ENCODE measurements at places on chromosomes 4 and X.

GRCh38 chrX:10011261-10011931, 44.2 kb downstream of the CLDN34 start:
- DNase-seq, result no peak

DNA sequence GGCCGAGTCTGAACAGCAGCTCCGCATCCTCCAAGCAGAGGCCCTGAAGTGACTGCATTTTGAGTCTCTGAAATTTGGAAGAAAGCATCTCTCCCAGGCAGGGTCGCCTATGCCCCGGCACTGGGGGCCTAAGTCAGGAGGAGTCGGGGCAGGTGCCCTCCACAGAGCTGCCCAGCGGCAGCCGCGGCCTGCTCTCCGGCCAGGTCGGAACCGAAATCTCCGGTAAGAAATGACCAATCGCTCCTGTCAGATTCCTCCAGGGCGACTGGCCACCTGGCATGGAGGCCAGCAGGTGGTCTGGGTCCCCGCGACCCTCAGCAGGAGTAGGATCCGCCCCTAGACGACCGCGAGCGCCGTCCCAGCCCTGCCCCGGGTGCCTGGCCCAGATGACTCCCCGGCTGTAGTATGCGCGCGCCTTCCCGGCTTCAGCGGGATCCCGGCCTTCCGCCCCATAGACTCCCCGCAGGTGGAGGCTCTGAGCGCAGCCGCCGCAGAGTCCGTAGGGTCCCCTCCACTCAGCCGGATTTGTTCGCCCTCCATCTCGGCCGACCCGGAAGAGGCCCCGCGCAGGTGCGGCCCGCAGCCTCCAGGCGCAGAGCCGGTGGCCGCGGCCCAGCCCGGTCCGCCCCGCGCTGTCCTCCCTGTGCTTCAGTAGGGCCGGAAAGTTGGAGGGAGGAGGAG, 1.5 kb downstream of the NKX1-1 start:
- no peak for DNase-seq

GRCh38 chr4:176638992-176639391, 153.7 kb downstream of the VEGFC start:
- no peak for DNase-seq

GRCh38 chrX:10496345-10496965, 123.9 kb downstream of the MID1 start:
- no peak for DNase-seq

DNA sequence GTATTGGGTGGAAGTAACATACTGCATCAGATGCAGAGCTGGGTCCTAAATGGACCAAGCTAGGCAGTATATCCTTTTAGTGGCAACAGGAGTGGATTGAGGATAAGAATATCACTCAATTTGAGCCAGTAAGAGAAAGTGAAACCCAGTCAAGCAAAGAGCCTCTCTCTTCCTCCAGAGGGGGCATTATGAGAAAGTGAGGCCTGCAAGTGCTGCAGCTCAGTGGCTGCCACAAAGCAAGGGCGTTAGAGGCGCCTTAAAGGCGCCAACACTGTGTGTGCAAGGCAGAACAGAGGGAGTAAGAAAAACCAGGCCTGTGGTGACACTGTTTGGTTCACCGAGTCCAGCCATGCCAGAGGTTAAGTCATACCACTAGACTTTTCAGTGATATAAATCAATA, 17.5 kb downstream of the STX18 start:
- no peak for DNase-seq

DNA sequence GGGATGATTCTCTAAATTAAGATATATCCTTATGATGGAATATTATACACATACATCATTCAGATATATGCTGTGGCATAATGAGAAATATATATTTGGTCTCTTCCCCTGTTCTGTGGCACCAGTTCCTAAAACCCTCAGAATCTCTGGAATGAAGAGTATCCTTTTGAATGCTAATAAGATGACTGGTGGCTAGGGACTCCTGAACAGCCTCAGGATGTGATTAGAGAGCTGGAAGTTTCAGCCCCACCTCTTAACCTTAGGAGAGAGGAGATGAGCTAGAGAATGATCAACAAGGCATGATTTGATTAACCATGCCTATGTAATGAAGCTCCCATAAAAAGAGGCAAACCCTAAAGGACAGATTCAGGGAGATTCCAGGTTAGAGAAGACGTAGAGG, 632.0 kb downstream of the IQCM start:
- DNase-seq, result no peak

- no peak for DNase-seq
Measured at GRCh38 chr4:187065396-187065795, 341.7 kb upstream of the FAT1 start.

- DNase-seq, result no peak
Measured at GRCh38 chr4:172826346-172826745, 342.3 kb upstream of the GALNT7 start.

GRCh38 chrX:54280466-54280865, 77.4 kb downstream of the WNK3 start:
- no peak for DNase-seq

DNA sequence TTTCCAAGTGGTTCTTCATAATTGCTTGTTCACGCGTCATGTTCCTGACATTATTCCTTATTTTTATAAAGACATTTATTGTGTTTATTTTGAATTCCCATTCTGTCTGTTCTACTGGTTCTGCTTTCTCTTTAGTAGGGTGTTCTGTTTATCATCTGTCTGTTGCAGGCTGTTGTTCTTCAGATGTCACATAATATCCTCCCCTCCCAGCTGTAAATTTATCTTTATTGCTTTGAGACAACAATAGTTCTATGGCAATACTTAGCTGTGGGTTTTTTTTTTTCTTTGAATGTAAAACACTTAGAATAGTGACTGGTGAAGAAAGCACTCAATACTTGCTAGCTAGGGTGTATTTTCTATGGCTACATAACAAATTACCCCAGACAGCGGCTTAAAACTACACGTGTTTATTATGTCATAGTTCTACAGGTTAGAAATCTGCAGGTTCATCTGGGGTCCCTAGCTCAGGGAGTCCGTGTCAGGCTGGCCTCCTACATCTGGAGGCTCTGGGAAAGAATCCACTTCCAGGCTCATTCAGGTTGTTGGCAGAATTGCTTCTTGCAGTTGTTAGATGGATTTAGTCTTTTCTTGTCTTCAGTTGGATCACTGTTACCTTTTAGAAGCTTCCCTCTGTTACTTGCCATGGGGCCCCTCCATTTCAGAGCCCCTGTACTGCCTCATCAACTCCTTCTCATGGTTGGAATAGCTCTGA, 63.4 kb upstream of the ENPEP start:
- DNase-seq, result no peak

DNA sequence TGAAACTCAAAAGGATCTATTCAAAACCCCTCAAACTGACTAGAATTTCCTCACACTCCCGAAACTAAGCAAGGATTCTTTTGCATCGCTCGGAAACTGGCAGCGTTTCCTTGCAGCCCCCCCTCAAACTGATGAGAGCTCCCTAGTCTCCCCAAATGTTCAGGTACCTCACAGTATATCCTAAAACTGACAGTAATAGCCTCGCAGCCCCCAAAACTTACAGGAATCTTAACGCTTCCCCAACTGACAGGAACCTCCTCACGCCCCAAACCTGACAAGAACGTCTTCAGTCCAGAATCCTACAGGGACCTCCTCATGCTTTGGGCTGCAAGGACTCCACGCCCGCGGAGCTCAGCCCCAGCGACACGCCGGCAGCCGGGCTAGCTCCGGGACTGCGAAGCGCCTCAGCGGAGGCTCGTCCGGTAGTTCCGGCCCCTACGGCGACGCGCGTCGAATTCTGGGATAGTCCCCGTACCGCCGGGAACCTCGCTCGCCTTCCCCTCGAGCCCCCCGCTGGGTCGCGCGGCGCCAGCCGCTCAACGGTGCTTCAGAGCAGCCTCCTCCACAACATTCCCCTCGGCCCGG, 640 bp downstream of the PHF8 start:
- DNase-seq, result no peak

DNA sequence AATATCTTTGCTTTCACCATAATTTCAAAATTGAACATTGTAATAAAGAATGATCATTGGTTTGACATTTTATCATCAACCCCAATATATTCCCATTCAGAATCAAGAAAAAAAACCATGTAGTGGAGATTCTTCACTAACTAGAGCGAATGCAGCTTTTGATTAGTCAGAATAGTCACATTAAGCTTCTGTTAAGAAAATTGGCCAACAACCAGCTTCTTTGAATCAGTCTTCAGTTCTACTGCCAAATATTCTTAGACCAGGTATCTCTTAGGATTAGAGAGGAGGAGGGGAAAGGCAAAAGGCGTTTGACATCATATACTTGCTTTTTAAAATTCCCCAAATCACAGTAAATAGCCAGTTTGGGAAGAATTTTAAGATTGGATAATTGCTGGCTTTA, 22.2 kb upstream of the TBC1D8B start:
- no peak for DNase-seq

DNA sequence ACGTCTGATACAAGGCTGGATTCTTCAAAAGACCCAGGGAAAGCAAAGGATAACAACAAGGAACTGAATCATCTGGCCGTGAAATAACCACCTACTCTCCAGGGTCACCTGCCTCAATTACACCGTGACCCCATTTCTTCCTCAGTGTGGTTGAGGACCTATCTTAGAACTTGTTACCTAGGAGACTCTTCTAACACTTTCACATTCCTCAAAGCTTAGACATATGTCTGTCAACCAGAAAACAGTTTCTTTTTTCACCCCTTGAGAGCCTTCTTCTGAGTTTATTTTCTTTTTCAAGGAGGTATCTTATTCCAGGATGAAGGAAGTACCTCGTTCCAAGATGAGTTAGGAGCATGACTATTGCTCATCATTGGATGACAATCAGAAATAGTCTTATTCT, 337.8 kb downstream of the ARHGAP24 start:
- DNase-seq, result no peak

DNA sequence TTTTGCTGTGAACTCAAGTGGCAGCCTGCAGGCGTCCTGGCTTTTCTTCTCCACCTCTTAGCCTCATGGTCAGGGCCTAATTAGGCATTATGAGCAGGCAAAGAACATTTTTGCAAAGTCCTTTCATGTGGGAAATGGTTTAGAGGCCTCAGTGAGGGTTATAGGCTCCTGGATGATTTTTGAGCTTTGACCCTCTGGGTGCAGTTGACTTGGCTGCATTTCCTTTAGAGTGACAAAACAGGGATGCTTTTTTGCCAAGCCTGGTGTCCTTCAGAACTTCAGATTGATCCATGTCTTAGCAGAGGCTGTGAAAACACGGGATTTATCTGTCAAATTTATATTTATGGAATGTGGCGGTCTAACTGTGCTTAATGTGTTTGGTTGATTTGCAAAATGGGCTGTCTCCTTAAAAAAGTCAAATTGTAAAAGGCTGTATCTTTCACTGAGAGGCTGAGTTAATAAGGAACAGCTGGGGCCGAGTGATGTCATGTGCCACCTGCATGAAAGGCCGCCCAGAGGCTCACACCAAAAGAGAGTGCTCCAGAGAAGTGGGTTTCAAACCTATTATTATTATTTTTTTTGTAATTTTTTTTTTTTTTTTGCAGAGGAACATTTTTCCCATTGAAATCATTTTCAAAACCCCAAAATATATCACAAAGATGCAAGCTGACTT, 192.2 kb upstream of the ARX start:
- DNase-seq, result no peak

DNA sequence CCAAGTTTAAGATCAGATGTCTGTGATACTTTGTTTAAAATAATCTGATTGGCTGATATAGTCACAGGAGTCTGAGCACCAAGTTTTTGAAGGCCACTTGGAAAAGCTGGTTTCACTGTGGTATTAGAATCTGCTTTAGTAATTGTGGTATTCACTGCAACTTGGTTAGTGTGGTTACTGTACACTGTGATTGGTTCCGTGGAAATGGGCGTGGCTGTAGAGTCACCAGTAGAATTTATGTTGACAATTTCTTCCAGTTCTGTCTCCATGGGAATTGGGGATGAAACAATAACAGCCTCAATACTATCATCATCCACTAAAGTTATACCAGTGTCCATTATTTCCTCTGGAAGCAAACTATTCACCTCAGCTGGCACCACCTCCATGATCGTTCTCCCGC, 26.2 kb downstream of the LIN54 start:
- no peak for DNase-seq

DNA sequence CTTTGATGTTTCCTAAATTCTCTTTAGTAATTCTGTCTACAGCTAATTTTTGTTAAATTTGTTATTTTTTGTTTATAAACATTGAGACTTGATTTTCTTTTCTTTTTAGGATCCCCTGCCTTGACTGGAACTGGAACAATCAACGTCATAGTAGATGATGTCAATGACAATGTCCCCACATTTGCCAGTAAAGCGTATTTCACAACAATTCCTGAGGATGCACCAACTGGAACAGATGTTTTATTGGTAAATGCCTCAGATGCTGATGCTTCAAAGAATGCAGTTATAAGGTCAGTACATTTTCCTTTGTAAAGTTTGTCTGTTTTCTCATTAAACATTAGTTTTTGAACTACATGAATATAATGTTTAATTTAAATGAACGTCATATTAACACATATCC, 119.4 kb downstream of the FAT4 start:
- DNase-seq, result no peak

- no peak for DNase-seq
Measured at GRCh38 chr4:39541987-39542610, 14.9 kb upstream of the UGDH start.

- DNase-seq, result no peak
Measured at GRCh38 chr4:152646221-152646620, 33.6 kb downstream of the TMEM154 start.

GRCh38 chrX:8604131-8604530, 127.8 kb downstream of the ANOS1 start:
- no peak for DNase-seq

GRCh38 chrX:130103605-130104004, 6.7 kb downstream of the ELF4 start:
- DNase-seq, result no peak

- DNase-seq, result peak; percentile 6
Measured at GRCh38 chrX:8743126-8743732, 11.3 kb upstream of the ANOS1 start.

GRCh38 chr4:86357608-86358007, 2.2 kb downstream of the MAPK10 start:
- no peak for DNase-seq

DNA sequence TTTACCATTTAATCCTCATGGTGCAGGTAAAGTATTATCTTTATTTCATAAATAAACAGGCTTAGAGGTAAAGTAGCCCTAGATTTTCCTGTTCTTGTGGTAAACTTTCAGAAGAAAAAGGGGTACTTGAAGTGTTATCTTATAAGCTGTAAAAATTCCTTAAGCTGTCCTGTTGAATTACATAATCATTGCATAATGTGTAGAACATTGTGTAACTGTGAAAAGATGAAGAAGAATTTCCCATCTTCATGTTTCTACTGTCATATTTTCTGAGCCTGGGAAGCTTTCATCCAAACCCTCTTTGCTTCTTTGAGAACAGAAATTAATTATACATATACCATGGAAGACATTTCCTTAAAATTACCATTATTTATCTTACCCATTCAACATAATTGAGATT, 90.5 kb downstream of the ELOVL6 start:
- DNase-seq, result no peak

DNA sequence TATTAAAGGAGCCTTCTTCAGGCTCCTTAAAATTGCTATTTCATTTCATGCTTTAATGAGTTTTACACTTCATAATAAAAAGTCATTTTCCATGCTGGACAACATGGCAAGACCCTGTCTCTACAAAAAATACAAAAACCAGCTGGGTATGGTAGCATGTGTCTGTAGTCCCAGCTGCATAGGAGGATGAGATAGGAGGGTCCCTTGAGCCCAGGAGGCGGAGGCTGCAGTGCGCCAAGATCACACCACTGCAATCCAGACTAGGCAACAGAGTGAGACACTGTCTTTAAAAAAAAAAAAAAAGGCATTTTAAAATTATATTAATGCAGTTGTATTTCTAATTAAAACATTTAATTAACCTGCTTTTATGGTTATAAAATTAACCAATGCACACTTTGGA, 49.2 kb downstream of the PDS5A start:
- no peak for DNase-seq
